ENCODE measurements at places on chromosomes 2 and 18.

DNA sequence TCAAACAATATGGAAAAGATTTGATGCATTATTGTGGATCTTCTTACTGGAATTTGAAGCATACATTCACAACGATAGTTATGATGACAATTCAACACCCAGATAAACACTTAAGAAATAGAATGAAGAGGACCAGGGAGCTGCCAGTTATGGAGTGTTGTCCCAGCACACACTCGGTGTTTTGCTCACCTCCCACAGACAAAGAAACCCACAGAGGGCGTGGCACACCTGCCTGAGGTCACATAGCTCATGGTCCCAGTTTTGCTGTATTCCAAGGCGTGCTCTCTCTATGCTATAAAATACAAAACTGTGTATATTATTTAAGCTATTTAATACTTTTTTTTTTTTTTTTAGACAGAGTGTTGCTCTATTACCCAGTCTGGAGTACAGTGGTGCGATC lies 31.1 kb downstream of the EFR3B start:
- DNase-seq = no peak

DNA sequence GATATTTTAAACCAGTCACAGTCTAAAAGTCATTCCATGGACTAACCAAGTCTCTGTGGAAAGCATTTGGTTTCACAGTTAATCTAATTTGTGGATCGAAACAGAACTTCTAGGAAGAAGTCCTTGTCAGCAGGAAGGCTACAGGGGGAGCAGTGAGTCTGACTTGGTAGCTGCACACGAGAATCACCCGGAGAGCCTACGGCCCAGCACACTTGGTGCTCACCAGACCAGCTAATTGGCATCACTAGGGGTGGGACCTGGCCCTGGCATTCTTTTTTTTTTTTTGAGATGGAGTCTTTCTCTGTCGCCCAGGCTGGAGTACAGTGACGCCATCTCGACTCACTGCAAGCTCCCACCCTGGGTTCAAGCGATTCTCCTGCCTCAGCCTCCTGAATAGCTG lies 97.7 kb downstream of the ZNF532 start:
- DNase-seq = no peak

- peak; percentile 74 for DNase-seq
These were observed 2.5 kb downstream of the HTRA2 start for GRCh38 chr2:74532222-74532621.

- DNase-seq = no peak
These were observed 77.4 kb downstream of the NAB1 start for GRCh38 chr2:190726255-190726654.

- DNase-seq = no peak
These were observed 67.2 kb downstream of the VIL1 start for GRCh38 chr2:218485986-218486667.

- DNase-seq = peak; percentile 50
These were observed 98.9 kb upstream of the ODC1 start for GRCh38 chr2:10546975-10547391.

GRCh38 chr18:31686986-31687928 lies 2.9 kb upstream of the B4GALT6 start:
- peak; percentile 9 for DNase-seq

DNA sequence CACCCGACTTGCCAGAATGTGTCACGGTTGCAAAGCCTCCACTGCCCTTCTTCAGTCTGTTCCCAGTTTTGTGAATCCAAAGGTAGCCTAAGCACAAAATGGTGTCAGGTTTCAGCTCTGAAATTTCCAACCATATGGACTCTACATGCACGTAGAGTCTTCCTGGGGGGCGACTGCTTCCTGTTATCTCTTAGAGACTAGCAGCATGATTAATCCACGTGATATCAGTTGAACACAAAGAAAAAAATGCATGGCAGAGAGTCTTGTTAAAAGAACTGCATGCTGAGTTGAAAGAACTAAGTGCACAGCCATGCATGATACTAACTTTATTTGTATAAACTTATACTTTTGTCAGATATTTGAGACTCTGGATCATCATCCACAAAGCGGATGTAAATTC lies 404.4 kb downstream of the SOCS6 start:
- DNase-seq = no peak

DNA sequence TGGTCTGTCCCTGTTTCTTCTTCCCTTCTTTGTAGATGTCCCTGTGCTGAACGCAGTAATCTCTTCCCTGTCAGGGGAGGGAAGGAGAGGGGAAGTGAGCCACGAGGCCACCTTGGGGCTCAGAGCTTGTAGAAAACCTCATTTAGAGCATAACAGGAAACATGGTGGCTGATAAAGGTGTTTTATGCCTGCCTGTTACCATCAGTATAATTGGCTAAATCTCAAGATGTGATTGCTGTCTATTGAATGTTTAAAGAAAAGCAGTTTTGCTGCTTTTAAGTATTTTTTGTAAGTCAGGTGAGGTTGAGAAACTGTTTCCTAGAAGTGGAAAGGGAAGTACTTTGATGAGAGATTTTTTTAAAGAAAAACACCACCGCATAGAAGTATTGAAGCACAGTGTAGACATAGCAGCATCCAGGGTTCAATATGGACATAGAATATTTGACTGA lies 59.7 kb upstream of the PDK1 start:
- DNase-seq = no peak

GRCh38 chr2:46825939-46826568 lies 89.6 kb downstream of the MCFD2 start:
- DNase-seq = peak; percentile 97

DNA sequence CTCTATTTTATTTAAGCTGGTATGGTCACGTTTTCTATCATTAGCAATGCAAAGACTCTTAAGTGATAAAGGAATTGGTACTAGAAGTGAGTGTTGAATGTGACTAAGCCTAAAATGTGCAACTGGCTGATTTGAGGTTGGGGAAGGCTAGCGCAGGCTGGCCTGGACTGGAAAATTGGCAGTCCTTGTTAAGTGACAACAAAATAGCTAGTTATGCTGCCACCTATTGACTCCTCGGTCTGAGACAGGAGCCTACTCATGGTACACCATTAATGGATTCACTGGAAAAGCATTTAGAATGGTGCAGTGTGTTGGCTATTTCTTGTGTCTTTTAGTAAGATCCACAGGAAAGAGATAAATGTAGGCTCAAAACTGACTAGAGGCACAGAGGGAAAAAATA lies 5.7 kb upstream of the WIPF1 start:
- DNase-seq = peak; percentile 64

DNA sequence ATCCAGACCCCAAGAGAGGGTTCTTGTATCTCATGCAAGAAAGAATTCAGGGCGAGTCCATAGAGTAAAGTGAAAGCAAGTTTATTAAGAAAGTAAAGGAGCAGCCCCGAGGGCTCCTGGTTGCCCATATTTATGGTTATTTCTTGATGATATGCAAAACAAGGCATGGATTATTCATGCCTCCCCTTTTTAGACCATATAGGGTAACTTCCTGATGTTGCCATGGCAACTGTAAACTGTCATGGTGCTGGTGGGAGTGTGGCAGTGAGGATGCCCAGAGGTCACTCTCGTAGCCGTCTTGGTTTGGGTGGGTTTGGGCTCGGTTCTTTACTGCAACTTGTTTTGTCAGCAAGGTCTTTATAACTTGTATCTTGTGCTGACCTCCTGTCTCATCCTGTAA lies 750.2 kb upstream of the FANCL start:
- DNase-seq = no peak

DNA sequence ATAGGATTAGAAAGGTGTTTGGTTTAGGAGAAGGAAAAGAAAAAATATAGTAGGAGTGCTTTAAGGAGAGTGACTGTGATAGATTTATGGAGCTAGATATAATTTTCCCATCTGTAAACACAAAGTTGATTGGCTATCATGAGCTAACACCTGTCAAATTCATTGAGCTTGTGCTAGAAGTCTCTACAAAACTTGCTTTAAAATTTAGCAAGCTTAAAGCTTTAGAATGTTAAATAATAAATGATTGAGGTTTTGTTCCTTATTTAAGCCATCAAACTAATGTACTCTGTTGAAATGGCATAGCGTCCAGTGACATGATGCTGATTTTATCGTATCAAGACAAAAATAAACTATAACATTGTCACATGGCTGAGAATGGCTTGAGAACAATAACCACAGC lies 1497.4 kb upstream of the DDX18 start:
- no peak for DNase-seq

- no peak for DNase-seq
These were observed 9.5 kb downstream of the ELP2 start for GRCh38 chr18:36139245-36139644.

DNA sequence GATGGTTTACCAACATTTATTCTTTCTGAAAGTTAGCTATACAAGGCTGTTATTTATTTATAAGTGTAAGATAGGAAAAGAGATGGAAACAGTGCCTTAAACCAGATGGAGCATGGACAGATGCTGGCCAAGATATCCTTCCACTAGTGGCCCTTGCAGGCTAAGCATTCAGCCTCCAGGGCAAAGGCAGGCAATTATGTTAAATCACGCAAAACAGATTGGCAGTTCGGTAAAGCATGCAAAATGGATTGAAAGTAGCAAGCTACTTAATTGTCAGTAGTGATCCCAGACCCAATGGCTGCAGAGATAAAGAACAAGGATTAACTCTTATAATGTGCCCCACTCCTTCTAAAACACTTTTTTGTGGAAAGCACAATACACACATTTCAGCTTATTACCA lies 105.4 kb upstream of the MAP4K3 start:
- DNase-seq = no peak

- DNase-seq = no peak
These were observed 486.8 kb downstream of the DPP10 start for GRCh38 chr2:114929225-114929624.

GRCh38 chr2:218516614-218517013 lies 51.5 kb downstream of the USP37 start:
- no peak for DNase-seq

GRCh38 chr2:241048949-241049343 lies 50.5 kb downstream of the SNED1 start:
- DNase-seq = no peak

DNA sequence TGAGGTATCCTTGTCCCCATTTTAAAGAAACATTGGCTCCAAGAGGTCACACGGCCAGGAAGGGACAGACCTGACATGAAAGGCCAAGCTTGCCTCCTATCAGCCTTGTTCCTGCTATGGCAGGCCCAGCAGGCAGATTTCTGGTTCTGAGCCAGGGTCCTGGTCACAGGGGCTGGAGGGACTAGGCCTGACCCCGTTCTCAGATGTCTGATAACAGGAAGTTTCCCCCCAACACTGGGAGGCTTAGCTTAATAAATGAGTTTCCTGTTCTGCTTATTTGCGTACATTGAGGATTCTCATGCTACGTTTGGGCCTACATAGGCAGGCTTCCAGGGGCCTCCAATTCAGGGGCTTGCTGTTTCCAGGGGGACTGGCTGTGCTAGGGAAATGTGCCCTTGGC lies 107.8 kb upstream of the LTBP1 start:
- no peak for DNase-seq

GRCh38 chr2:201858281-201859184 lies 52.2 kb downstream of the CDK15 start:
- DNase-seq = peak; percentile 37

DNA sequence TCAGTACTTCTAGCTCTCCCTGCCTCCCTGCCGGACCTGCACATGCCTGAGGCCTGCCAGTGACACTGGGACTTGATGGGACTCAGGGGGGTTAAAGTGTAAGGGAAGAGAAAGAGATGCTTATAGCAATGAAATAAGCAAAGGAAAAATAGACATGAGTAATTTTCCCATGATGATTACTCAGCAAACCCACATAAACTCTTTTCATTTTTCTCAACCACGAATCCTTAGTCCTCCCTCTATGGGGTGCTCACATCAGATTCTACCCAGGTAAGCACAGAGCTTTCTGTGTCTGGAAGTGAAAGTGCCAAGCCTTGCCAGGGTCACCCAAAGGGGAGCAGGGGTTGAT lies 44.8 kb upstream of the ANKRD62 start:
- no peak for DNase-seq

DNA sequence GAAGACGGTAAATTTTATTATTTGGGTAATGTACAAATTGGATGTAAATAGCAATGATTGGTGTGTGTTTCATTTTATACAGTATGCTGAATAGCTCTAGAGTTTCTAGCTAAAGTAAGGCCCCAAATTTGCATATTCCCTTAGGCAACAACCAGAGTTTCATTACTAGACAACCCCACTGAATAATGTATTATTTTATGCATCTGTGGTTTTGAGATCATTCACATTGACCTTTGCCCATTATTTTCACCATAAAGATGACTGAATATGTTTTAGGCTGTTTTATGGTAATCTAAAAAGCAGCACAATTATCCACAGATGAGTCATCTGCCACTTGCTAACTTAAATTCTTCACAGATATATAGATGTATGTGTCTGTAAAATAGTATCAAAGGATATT lies 44.5 kb upstream of the C2orf74 start:
- DNase-seq = peak; percentile 77

- no peak for DNase-seq
These were observed 218.1 kb downstream of the ZNF521 start for GRCh38 chr18:25133879-25134278.

DNA sequence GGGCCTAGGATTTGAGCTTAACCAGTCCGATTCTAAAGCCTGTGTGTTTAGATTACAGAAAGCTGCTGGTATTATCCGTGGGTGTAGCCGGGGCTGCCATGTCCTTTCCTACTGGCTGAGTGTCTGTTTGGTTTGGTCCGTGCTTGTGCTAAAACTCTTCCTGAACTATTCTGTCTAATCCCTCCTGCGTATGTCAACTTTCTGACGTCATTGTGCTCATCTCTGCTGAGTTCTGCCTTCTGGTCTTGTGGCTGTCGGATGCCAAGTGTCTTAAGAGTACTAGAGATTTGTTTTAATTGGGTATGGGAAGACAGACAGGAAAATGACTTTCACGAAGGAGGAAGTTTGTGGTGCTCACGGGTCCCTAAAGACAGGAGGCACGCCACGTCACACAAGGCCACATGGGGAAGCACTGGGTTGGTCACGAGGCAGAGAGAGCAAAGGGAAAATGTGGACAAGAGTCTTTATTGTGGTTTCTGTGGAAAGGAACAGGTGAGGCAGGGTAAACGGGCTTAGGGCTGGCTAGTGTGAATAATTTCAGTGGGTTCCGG lies 31.8 kb upstream of the NTSR2 start:
- DNase-seq = no peak

DNA sequence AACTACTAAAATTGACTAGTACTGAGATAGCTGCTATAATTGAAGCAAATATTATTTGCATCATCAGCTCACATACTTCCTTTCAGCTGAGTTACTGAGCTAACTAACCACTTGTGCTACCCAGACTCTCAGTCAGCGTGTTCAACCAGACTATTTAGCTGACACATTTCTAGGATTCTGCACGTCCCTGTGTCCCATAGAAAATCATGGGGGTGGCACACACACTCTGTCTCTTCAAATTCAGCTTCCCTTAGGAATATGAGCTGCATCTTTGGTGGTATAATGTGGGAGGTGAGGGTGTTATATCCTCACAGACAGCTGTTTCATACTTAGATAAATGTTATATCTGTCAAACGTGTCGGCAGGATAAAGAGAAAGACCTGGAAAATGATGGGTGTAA lies 424.0 kb downstream of the CDH2 start:
- DNase-seq = no peak

- no peak for DNase-seq
These were observed 410.5 kb upstream of the MEIS1 start for GRCh38 chr2:66024391-66024790.

Measured in foreskin fibroblast (primary cell).